Activated T-cell treated with anti-CD3 and anti-CD28 coated beads, Interleukin-2, amount 50 U/mL, for 24 hours (primary cell): ENCODE measurements at places on chromosomes 1 and 21.

DNA sequence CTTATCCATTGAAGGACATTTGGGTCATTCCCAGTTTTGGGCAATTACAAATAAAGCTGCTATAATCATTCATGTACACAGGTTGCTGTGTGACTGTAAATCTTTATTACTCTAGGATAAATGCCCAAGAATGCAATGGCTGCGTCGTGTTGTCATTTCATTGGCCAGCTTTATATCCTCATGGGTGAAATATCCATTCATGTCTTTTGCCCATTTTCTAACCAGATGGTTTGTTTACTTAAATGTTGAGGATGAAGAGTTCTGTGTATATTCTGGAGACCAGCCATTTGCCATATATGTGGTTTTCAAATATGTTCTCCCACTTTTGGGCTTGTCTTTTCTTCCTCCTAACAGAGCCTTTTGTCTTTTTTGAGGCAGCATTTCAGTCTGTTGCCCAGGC lies 25.3 kb downstream of the TRIM11 start:
- no peak for DNase-seq

DNA sequence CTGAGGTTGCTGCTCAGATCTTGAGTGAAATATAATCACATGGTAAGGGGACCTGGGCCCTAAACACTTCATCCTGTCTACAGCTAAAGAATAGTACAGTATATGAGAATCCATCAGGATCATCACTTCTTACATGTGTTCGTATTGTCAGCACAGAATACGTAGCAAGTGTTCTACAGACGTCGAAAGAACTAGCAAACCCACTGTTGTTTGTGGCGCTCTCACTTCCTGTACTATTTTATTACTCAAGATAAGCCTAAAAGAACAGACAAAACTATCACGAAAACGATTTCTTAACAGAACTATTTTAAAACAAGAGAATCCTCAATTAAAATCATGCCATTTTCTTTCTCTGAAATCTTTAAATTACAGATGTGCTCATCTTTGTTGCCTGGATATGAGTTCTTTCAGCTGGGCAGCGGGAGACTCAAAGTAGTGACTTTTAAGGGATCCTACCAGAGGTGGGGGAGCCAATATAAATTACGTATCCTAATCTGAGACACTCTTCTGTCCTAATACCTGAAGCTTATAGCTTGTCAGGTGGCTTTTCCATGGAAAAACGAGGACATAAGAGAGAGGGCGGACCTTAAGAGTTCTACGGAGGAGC lies 724 bp downstream of the ST7L start:
- DNase-seq: no peak

- no peak for DNase-seq
Observed at GRCh38 chr1:198674009-198674408, 35.2 kb downstream of the PTPRC start.

- DNase-seq: no peak
Observed at GRCh38 chr1:38804062-38804886, 55.3 kb downstream of the RRAGC start.

GRCh38 chr1:231940116-231940515 lies 313.5 kb downstream of the DISC1 start:
- no peak for DNase-seq

DNA sequence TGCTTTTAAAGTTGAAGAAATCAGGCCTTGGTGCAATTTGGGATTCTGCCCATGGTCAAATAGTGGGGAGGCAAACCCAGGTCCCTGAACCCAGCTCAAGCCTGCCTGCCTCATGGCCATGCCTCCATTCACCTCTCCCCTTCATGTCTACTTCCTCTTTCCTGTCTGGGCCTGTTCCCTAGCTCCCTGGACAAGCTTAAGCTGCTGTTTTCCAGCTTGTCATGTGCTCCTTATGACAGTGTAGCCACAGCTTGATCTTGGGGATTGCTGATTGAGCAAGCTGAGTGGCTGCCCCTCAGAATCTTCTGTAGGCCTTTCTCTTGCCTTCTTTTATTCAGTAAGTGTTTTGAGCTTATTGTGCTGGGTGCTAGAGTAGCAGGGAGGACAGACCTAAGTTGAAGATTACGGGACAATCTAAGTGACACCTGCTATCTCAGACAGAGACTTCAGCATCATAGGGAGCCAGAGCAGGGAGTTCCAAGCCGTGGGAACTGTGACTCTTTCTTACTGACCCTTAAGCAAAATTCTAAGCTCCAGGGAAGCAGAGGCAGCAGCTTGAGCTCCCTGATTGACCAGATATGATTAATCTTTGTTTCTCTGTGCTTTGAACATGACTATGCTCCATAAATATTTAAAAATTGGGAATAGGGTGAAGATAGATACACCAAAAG lies 520 bp upstream of the MR1 start:
- DNase-seq: peak; percentile 66

GRCh38 chr1:235865565-235866204 lies 1.0 kb downstream of the LYST start:
- DNase-seq: no peak

DNA sequence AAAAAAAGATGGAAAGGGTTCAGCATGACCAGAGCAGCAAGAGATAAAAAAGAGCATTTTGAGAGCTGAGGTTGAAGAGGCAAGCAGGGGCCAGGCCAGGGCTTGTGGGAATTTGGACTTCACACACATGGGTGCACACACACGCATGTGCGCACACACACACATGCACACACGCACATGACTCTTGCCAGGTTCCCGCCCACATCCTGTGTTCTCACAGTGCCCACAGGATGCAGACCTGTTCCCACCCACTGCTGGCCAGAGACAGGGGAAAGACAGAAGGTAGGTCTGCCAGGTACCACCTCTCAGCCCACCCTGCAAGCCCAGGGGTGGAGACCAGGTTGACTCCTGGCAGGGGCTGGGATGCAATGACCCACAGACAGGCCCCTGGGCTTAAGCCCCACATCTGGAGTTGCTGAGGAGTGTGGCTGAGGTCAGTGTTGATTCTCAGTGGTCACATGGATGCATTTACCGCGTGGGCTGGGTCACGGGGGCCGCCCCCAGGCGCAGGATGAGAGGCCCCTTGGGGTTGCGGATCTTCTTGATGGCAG lies 4.4 kb downstream of the COL16A1 start:
- no peak for DNase-seq

GRCh38 chr21:35860189-35860869 lies 200.0 kb downstream of the SETD4 start:
- DNase-seq: no peak

GRCh38 chr1:58919959-58920321 lies 136.1 kb upstream of the JUN start:
- no peak for DNase-seq

- DNase-seq: no peak
Observed at GRCh38 chr1:104795931-104796330, 1046.2 kb downstream of the AMY1C start.

- no peak for DNase-seq
Observed at GRCh38 chr1:171460018-171460620, 25.2 kb upstream of the PRRC2C start.

GRCh38 chr1:79693441-79694114 lies 687.0 kb upstream of the ADGRL4 start:
- DNase-seq: no peak

DNA sequence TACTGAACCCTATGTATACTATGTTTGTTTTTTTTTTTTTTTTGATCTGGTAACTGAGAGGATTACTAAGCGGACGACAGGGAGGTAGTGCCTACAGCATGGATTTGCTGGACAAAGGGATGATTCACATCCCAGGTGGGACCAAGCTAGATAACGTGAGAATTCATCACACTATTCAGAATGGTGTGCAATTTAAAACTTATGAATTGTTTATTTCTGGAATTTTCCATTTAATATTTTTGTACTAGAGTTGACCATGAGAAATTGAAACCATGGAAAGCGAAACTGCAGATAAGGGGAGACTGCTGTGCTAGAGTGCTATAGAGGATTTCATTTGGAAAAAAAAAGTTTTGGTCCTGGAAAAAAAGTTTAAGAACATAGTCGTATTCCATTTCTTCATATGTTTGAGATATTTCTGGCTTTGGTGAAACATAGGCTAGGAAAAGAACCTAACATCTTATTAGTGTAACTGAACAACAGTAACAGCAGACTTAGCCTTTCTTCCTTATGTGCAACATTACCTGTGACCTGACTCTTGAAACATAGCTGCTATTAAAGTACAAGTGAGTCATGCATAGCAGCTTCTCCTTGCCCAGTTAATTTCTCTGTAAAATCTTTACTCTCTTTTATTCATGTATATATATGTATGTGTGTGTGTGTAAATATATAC lies 202.5 kb downstream of the FGGY start:
- DNase-seq: no peak

DNA sequence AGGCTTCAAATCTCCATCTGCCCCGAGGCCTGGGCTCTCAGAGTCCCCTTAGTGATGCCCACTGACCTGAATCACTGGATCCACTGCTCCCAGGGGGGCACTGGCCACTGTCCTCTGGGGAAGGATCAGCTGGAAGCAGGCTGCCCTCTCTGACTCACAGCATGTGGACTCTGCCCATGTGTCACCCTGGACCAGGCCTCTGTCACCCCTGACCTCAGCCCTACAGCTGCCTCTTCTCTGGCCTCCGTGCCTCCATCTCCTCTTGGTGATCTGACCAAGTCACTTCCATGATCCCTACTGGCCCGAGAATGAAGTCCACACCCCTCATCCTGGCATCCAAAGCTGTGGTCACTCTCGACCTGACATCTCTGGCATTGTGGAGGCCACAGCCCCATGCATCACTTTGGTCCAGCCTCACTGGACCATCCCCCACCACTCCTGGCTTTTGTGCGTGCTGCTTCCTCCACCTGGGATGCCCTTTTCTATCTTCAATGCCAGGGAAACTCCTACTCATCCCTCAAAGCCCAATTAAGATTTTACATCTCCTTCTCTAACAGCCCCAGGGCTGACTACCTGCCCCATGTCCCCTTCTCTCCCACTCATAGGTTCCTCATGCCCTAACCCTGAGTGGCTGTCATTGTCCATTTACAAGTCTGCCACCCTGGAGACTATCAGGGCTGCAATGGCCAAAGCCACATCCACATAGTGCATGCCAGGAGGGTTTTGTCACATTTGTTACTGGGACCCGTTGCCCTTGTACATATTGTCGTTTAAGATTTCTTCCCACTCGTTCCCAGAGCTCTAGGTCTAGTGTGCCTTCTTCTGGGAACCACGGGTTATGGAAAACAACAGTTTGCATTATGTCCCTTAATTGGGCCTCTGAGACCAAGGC lies 685.0 kb downstream of the MATN1 start:
- no peak for DNase-seq

GRCh38 chr1:236163463-236164153 lies 21.3 kb downstream of the GPR137B start:
- no peak for DNase-seq

DNA sequence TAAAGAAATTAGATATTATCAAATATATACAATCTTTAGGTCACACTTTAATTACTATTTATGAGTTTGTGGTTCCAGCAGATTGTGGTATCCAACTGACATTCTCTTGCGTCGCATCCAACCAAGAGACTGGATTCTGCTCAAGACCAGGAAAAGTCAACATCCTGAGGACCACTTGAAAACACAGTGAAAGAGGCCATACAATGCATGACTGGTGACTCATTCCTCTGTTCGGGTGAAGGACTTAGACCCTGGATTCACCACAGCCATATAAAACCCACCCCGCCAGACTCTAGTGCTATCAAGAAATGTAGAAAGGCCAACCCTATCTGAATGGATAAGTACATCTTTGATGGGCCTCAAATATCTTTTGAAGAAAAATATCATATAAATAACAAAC lies 14.5 kb upstream of the CFHR4 start:
- DNase-seq: no peak

DNA sequence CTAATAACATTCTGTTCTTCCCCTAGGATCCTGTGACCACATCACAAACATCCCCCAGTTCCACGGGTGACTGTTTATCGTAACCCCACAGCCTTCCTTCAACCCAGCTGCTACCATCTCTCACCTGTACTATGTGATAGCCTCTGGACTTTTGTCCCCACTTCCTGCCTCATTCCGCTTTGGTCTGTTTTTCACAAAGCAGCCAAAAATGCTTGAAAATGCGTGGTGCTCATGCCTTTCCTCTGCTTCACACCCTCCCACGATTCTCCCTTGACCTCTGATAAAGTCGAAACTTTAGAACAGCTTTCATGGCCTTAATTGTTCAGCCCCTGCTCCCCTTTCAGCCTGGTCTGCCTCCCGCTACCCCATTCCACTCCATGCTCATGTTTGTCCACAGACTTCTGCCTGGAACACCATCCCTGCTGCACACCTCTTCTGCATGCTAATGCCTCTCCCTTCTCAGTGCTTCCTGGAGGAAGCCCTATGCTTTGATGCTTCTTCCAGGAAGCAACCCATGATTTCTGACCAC lies 165.6 kb downstream of the PLPP3 start:
- no peak for DNase-seq
